ENCODE measurements at places on chromosomes 4 and X.

DNA sequence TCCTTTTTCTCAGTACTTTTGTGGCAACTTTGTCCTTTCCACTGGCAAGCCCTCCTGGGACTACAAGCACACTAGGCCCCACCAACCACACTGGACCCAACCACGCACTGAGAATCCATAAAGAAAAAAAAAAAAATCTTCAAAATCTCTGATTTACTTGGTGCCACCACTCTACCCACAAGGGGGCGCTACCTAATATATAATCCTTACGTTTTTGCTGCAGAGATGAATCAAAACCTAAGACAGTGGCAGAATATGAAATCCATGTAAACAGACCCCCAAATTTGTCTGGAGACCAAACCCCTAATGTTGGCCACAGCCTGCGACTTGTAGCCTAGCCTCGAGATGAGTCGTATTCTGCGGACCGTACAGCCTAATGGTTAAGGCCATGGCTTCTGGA is 63.5 kb upstream of the ARHGAP36 start:
- DNase-seq = no peak

DNA sequence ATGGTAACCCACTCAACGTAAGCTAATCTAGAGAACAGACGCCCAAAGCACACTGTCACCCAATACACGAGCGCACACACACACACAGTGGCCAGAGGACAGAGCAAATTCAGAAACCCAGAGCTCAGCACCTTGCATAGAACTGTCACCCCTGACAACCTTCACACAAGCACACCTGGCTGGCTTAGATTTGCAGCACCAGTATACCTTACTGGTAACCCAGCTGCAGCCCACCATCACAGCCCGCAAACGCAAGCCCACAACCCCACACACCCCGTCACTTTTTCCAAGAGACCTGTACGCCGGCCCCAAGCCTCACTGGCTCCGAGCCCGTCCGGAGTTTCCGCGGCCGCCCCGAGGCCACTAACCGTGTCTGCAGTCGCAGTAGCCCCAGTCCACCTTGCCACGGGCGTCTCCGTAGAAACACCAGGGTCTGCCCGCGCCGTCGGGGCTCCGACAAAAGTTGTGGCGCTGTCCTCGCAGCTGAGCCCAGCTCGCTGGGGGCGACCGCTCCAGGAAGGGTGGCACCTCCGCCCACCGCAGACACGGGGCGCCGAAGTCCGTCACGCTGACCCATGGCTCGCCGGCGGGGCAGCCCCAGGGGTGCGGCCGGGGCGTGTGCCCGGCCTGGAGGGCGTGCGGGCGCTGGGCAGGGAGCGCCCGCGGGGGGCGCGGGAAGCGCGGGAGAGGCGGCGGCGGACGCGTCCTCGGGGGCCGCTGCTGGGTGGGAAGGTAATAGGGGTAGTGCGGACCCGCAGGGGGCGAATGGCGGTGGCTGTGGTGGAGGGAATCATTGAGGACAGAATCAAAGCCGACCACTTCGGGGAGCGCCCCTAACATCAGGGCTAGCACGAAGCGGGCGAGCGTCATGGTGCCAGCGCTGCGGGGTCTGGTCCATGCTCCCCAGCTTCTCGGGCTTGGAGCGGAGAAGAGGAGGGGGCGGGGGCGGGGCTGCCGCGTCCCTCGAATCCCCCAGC is 664 bp downstream of the PRSS12 start:
- DNase-seq = no peak

DNA sequence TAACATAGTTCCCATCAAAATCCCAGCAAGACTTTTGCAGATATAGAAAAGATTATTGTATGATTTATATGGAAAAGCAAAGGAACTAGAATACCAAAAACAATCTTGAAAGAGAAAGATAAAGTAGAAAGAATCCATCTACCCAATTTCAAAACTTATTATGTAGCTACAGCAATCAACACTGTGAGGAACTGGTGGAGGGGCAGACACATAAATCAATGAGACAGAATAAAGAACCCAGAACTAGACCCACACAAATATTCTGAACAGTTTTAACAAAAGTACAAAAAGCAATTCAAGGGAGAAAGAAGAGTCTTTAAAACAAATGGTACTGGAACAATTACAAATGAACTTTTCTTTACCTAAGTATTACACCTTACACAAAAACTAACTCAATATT is 67.0 kb downstream of the LRBA start:
- no peak for DNase-seq

DNA sequence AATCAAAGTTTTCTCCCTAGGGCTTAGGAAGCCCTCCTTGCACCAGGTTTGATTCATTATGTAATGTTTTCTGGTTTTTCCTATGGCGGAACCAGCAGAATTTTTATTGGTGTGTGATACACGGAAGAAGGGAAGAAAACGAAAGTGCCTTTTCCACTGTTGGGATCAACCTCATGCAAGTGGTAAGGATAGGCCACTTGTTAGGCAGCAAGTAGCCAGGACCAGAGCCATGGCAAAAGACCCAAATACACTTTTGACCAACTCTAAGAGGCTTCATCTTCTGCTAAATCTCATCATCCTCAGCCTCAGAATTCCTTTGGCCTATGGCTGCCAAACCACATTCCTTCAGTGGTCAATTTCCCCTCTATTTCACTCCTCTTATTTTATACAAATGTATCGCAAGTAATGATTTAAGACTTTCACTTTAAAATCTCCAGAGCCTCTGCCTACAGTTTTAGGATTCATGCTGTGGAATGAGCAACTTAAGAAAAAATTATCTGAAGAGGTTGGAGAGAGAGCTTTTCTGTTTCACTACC is 21.2 kb downstream of the PPAT start:
- no peak for DNase-seq

DNA sequence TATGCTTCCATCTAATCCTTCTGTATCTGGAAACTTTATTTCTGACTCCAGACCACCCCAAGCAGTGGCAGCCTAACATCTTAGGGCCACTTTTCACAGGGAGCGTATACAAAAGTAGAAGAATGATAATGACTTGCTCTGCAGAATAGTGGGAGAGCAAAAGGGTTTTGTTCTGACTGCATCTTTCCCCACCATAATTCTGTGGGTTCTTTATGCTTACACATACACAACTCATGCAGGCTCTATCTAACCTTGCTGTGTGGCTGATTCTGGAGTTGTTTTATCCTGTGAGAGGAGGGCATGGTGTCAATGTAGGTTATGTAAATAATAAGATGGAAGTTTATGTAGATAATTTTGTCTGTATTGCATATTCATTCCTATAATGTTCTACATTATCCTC is 42.4 kb upstream of the NDNF start:
- no peak for DNase-seq

DNA sequence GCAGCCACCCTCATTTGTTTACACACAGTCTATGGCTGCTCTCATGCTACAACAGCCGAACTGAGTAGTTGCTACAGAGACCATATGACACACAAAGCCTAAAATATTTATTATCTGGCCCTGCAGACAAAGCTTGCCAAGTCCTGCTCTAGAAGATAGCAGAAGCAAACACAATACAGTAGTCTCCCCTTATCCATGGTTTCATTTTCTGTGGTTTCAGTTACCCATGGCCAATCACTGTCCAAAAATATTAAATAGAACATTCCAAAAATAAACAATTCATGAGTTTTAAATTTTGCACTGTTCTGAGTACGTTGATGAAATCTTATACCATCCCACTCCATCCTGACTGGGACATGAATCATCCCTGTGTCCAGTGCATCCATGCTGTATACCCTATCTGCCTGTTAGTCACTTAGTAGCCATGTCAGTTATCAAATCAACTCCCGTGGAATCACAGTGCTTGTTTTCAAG is 40.2 kb upstream of the ZNF81 start:
- no peak for DNase-seq

DNA sequence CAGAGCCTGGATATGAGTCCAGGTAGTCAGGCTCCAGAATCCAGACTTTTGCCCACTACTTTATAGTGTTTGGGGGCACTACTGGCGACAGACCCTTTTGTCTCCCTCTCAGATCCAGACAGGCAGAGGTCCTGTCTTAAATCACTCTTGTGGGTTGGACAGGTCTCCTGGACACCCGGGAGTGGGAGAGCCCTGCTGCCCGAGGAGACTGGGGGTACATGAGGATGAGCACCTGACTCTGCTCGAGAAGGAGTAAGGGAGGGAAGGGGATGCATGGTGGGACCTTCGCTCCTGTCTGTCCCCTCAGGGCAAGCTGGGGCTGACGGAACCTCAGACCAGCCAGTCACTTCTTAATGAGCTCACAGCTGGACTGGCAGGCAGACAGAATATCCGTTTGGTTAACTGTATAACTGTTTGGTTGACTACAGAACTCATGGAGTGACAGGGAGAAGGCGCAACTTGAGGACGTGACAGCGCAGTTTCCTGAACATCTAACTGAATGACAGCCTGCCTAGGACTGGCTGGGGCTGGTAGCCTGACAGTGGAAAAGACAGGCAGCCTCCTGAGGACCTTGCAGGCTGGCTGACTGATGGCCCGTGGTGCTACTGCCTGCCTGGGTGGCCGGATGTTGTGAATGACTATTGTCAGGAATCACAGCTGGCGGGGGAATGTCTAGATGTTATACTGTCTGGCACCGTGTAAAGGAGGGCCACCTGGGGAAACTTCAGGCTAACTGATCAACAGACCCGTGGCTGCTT is 1.6 kb upstream of the SUV39H1 start:
- DNase-seq = no peak

GRCh38 chrX:70174754-70175153 is 2.5 kb upstream of the DGAT2L6 start:
- DNase-seq = no peak

DNA sequence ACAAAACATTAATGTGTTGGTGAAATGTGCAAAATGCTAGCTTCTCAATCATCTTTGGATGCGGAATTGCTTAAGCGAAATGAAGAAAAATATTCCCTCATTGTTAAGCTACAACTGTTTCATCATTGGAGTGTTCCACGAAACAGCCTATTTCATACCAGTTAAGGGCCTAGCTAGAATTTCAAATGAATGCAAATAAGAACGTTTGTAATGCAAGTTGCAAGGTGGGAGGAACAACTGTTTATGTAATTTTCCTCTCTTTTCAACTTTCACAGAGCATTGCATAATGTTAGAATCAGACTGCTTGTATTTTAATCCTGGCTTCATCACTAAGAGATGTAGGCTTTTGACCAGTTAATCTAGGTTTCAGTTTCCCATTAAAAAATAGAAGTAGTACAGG is 480.1 kb downstream of the IL1RAPL1 start:
- DNase-seq = no peak

- DNase-seq = no peak
Observed at GRCh38 chrX:52270453-52271116, 85.9 kb downstream of the MAGED4 start.

DNA sequence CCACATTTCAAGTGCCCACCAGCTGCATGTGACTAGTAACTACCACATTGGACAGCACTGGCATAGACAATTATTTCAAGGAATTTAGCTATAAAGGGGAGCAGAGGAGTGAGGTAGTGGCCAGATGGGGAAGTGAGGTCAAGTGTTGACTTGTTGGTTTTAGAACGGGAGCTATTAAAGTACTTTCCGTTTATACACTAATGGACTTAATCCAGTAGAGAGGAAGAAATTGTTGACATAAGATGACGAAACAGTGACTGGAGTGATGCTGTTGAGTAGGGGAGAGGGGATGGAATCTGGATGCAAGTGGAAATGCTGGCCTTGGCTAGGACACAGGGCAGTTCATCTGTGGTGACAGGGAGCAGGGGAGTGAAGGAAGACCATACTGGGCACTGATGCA is 154.4 kb downstream of the AMMECR1 start:
- DNase-seq = no peak

DNA sequence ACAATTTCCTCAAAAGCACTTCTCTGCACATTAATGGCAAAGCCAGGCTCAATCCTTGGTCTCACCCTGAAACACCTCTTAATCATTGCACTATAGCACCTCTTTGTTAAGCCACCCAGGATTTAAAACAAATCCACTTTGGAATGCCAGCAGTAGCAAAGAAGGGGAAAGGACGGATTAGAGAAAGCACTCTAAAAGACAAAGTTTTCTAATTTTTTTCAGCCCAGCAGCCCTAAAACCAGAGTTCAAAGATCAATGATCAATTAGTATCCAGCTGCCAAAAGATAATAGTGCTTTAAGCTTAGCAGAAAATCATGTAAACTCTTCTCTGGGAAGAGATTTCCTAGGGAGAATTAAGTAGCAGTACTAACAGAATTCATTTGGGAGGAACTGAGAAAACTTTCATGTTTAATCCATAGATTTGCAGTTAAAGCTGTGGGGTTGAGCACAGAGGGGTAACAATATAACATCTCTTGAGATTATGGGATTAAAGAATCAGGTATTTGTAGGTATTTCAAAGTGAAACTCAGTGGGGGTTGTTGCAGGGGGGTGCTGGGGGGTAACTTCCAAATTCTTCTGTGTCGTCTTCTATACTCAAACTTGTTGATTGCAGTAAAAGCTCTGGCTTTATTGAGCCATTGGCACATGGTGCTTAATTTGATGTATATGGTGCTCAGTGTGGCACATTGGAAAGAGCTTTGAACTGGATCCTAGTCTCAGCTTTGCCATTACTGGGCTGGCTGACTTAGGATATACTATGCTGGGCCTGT is 61.8 kb downstream of the LRRC66 start:
- DNase-seq = no peak

DNA sequence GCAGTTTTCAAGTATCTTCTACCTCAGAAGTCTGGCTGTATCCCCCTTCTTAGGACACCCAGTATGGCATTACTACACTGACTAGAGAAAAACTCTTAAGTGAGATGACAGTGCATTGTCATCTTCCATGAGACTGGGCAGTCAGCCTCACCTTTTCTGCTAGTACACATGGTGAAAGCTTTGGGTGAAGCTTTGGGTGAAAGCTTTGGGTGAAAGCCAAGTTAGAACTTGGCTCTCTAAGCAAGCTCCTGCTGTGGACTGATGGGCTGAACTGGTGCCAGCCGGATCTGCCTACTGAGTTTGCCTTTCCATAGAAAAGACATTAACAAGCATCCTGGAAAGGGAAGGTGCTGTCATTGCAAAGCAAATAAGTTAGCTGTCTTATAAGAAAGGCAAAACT is 8.8 kb downstream of the EPHA5 start:
- no peak for DNase-seq

DNA sequence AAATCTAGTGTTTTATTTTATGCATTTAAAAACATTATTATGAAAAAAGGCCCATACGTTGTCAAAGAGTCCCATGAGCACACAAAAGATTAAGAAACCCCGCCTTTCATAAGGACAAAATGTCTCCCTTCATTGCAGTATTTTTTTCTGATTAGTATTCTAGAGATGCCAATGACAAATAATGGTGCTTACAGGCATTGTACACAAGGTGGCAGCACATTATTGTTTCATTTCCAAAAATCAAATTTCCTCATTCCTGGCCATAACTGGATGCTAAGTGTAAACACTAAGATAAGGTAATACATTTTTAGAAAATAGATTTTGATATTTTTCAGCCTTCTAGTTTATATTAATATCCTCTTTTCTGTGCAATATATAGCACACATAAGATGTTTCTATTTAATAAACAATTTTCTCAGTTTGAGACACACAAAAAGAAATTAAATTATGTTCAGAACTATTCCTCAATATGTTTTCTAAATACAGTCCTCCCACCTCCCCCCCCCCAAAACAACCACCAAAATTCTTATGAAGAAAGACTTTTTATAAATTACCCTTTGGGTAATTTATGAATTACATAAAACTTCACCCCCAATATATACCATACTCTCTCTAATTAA is 47.7 kb downstream of the TIGD2 start:
- peak; percentile 41 for DNase-seq

Data from CD4-positive, alpha-beta T cell (primary cell).